ENCODE measurements at places on chromosomes 4 and X.

- no peak for DNase-seq
Observed at GRCh38 chr4:76581077-76581962, 146.3 kb downstream of the SHROOM3 start.

- DNase-seq, result no peak
Observed at GRCh38 chrX:50905334-50905733, 5.2 kb upstream of the BMP15 start.

DNA sequence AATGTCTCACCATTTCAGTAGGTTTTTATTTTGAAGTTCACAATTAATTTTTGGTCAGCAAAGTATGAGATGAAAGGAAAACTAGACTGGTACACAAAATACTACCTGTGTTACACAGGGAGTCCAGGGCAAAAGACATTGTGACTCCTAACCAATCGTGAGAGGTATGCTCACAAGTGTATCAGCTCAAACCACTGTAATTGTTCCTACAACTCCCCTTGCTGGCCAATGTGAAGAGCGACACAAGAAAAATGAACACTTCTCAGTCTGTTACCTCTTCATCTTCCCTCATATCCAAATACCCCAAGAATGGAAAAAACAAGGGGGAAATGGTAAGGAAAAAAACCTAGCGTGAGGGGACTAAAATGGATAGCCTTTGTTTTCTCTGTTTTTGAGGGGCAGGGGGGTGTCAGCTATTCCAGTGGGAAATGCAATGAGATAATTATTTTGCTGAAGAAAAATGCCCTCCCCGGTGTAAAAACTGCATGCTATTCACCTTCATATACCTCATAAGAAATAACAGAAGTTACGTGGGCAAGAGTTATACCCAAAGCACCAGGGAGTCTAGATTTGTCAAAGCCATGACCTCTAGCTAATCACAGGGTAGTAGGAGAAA, 30.6 kb upstream of the NSUN7 start:
- DNase-seq, result no peak

- DNase-seq, result no peak
Observed at GRCh38 chrX:97907791-97908190, 1024.1 kb downstream of the RPA4 start.

- no peak for DNase-seq
Observed at GRCh38 chr4:54085284-54085683, 14.7 kb upstream of the GSX2 start.

- DNase-seq, result no peak
Observed at GRCh38 chr4:22695029-22695428, 2.3 kb downstream of the GBA3 start.

- peak; percentile 1 for DNase-seq
Observed at GRCh38 chrX:23742174-23742696, 841 bp downstream of the ACOT9 start.

GRCh38 chrX:132041015-132041414, 17.9 kb downstream of the STK26 start:
- no peak for DNase-seq

DNA sequence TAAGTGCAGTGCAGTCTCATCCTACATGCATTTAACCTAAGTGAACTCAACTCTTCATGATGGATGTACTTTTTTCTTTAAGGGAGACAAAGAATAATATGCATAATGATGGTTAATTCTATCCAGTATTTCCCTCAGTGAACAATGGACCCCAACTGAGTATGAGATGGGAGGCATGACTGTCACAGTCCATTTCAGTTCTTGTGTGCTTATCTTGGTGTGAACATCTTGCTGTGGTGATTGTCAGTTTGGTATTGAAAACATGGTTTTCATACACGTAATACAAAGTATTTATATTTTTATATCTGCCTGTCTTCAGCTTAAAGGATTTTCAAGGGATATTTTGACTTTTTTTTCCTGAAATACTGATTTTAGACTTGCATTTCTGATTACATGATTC, 72.0 kb upstream of the NDUFC1 start:
- no peak for DNase-seq

DNA sequence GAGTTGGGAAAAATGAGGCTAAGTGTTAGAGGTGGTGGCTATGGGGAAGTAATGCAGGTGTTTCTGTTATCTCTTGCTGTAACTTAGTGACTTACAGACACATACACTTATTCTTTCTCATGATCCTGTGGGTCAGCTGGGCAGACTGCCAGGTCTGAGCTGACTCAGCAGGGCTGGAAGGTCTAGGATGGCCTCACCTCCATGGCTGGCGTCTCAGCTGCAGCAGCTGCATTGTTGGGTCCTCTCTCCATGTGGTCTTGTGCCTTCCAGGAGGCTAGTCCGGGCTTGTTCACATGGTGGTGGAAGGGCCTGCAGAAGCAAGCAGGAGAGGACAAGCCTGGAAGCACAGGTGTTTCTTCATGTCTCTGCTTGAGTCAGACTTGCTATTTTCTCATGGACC, 172.7 kb downstream of the NHS start:
- no peak for DNase-seq

DNA sequence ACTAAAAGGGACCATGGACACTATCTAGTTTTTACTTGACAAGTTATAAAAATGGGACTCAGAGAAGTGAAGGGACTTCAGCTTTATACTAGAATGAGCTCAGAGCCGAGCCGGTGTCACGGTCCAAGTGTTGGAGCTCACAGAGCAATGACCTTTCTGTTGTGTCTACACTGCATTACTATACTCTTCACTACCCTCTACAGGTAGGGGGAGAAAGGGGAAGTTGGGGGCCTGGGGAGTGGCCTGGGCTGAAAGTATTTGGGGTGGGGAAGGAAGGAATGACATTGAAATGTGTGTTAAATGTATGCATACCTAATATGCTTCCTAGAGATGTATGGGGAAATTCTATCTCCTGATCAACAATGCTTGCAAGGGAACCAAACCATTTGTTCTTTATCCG, 48.8 kb upstream of the HHIP start:
- no peak for DNase-seq

- DNase-seq, result no peak
Observed at GRCh38 chrX:65203545-65203944, 227.3 kb upstream of the ZC4H2 start.

DNA sequence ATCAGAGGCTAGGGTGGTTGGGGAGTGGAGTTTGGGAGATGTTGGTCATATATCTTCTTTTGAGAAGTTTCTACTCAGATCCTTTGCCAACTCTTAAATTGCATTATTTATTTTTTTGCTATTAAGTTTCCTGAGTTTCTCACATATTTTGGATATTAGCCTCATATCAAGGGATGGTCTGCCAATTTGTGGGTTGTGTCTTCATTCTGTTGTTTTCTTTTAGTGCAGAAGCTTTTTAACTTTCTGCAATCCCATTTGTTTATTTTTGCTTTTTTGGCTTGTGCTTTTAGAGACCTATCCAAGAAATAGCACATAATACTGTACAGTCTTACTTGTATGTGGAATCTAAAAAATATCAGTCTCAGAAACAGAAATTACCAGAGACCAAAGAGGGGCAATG, 509.2 kb upstream of the HS3ST1 start:
- DNase-seq, result no peak

GRCh38 chrX:150334981-150335380, 28.1 kb upstream of the MAMLD1 start:
- no peak for DNase-seq

DNA sequence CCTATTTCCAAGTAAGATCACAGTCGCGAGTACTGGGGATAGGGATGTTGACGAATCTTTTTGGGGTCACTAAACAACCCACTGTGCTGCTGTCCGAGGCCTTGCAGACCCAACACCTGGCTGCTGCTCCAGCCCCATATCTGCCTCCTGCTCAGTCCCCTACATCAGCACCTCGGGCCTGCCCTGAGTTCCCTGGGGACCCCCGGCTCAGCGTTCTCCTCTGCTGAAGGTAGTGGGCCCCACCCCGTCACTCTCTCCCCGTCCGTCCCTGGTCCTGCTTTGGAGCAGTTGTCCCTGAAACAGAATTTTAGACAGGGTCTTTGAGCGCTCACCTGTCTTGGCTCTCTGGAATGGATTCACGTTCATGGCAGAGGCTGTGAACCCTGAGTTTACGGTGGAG, 202.4 kb upstream of the PSAPL1 start:
- DNase-seq, result no peak

GRCh38 chr4:55765070-55765469, 54.5 kb upstream of the EXOC1L start:
- no peak for DNase-seq

- no peak for DNase-seq
Observed at GRCh38 chr4:16544251-16544721, 318.0 kb upstream of the TAPT1 start.

DNA sequence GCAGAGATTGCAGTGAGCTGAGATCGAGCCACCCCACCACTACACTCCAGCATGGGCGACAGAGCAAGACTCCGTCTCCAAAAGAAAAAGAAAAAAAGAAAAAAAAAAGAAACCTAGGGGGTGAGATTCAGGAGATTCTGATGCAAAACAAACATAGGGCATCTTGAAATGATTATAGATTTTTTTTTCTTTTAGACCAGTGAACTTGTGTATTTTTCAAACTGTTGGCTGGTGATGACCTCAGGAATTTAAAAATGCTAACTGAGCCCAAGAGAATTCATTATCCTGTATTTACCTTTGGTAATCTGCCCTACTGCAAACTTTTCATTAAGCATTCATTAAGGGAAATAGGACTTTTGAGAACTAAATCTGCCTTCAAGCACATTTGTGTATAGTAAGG, 20.6 kb downstream of the ATP10D start:
- no peak for DNase-seq

- no peak for DNase-seq
Observed at GRCh38 chr4:27463816-27464215, 603.2 kb downstream of the STIM2 start.

- DNase-seq, result peak; percentile 33
Observed at GRCh38 chr4:40325406-40326019, 9.6 kb upstream of the CHRNA9 start.

DNA sequence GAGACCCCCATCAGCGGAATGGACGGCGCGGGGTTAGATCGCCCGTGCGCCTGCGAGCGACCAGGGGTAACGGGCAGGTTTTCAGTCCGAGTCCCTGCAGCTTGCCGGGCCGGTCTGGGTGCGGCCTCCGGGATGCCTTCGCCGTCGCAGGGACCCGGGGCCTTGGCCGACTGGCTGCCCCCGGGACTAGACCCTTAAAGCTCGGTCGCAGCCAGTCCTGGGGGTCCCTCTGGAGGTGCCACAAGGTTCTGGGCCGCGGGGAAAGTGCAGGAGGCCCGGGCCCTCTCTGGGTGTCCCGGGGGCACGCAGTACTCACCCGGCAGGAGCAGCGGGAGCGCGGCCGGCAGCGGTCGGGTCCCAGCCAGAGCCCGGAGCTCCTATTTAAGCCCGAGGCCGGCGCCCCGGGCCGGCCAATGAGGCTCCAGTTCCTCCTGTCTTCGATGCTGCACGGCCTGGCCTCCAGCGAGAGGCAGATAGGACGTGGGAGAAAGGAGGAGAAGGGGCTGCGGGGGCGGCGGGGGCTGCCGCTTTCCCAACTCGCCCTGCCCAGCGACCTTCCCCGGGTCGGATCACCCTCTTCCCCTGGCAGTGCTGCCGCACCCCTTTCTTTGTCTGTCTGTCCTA, at the start of gene SPON2:
TSS of gene SPON2 (minus strand) at position 356 of the 624 bp plus-strand sequence.
- no peak for DNase-seq

GRCh38 chrX:370963-371745, 15.6 kb downstream of the PPP2R3B start:
- no peak for DNase-seq

DNA sequence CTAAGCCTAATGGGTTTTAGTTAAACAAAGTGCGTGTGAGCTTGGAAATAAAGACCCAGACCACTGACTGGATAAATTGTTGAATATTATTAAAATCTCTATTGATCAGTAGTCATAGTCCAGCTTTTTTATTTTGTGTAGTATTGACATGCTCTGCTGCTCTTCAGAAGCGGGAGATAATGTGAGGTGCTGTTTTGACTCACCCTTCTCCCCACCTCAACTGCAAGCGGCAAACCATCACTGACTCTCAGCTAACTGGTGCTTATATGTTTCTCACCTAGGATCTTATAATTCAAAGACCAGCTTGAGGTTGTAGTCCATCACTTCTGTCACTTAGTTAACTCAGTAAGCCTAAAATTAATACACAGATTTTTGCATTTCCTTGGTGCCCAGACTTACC, 72.2 kb downstream of the COMMD8 start:
- DNase-seq, result no peak

- DNase-seq, result no peak
Observed at GRCh38 chr4:172356016-172356415, 542.8 kb downstream of the GALNTL6 start.

- DNase-seq, result no peak
Observed at GRCh38 chrX:75228854-75229253, 45.0 kb upstream of the UPRT start.

DNA sequence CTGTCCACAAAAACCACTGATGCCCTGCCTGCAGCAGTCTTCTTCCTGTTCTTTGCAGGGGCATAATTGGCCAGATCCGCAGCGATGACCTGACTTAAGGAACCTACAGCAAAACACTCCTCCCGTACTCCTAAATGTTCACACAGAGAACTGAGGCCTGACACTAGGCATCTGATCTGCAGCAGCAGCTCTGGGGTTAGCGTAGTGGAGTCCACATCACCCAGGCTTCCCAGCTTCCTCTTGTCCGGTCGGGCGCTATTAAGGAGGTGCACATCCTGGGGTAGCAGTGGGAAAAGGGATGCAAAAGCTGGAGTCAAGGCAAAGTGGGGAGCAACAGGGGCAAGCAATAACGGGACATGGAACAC, 758 bp downstream of the SCFD2 start:
- no peak for DNase-seq

- DNase-seq, result no peak
Observed at GRCh38 chr4:48109413-48110263, 24.4 kb downstream of the TXK start.

DNA sequence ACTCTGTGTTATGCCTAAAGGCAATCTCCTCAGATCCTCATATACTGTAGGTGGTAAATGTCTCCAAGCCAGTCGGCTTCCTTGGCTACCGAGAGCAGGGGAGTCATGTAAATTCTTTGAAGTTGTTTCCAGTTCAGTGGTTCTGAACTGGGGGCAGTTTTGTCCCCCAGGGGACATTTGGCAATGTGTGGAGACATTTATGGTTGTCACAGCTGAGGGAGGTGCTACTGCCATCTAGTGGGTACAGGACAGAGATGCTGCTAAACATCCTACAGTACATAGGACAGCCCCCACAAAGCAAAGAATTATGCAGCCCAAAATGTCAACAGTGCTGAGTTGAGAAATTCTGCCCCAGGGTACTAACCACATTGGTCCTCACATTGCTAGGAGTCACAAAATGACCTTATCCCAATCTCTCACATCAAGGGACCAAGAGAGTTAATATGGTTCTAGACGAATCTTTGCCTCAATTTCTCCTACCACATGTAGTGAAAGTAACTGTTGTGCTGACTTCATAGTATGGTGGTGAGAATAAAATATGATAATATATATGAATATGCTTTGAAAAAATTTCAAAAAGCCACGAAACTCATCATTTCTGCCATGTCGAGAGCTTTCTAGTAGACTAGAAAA, 104.4 kb upstream of the ARHGAP24 start:
- no peak for DNase-seq

GRCh38 chr4:88033309-88033708, 25.9 kb downstream of the PKD2 start:
- DNase-seq, result no peak

GRCh38 chrX:32985544-32985943, 225.8 kb downstream of the DMD start:
- DNase-seq, result no peak

GRCh38 chr4:128322986-128323385, 35.4 kb upstream of the PGRMC2 start:
- DNase-seq, result no peak

- no peak for DNase-seq
Observed at GRCh38 chr4:55549888-55550287, 3.2 kb upstream of the CLOCK start.
